NCI-H1417 treated with DMSO at 0.1 percent for 48 hours (cell line): ENCODE measurements at places on chromosomes 12 and 14.

DNA sequence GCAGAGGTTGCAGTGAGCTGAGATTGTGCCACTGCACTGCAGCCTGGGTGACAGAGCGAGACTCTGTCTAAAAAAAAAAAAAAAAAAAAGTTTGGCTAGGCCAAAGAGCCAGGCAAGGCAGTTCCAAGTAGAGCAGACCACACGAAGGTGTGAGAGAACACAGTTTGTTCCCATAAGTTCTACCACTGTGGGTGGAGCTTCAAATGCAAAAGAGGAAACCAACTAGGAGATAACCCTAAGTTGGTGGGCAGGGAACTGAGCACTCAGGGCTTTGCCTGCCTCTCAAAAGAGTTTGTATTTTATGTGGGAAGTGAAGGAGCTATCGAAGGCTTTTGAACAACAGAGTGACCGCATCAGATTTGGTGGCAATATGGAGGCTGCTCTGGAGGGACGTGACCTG, 15.1 kb downstream of the SOCS2 start:
- no peak for DNase-seq

- DNase-seq: no peak
Measured at GRCh38 chr12:46435625-46436024, 63.1 kb upstream of the SLC38A2 start.

- DNase-seq: no peak
Measured at GRCh38 chr14:69300601-69301221, 40.8 kb downstream of the GALNT16 start.

DNA sequence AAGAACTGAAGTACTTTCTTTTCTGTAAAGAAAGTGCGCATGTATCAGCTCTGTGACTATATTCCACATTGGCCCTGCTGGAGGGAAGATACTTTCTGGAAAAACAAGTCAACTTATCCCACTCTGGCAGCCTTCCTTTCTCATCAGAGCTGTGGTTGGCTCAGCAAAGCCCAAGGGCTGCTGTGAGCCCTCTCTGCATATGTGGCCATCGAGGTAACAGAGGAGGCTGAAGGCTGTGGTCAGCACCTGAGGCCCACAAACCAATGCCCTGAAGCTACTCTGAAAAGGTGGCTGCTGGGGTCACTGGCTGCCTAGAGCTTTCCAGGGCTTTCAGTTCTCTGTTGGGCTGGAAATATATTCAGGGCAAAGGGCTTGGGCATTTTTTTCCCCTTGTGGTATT, 70.8 kb upstream of the IGF1 start:
- DNase-seq: no peak

- no peak for DNase-seq
Measured at GRCh38 chr14:64260418-64260817, 33.8 kb downstream of the ESR2 start.

DNA sequence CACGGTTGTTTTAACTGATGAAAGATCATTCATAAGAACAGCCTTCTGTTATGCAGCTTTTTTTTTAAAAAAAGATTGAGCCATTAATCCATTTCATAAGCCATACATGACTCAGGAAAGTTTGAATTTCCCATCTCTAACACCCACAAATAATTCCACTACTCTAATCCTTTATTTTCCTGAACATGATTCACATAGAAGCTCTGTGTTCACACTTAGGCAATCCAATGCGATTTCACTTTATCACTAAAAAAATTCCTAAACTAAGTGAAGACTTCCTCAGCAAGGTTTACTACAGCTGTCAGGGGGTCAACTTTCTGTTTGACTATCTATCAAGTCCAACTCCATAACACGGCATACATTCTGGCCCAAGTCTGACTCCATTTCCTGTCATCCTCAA, 25.9 kb downstream of the PKP2 start:
- no peak for DNase-seq
